Type B pancreatic cell (in vitro differentiated cells): ENCODE measurements at places on chromosomes 11 and 22. TPM values are rescaled to one million over a fixed set of nuclear protein-coding genes. Genes with fewer than 3 reads are reported as not detected.

DNA sequence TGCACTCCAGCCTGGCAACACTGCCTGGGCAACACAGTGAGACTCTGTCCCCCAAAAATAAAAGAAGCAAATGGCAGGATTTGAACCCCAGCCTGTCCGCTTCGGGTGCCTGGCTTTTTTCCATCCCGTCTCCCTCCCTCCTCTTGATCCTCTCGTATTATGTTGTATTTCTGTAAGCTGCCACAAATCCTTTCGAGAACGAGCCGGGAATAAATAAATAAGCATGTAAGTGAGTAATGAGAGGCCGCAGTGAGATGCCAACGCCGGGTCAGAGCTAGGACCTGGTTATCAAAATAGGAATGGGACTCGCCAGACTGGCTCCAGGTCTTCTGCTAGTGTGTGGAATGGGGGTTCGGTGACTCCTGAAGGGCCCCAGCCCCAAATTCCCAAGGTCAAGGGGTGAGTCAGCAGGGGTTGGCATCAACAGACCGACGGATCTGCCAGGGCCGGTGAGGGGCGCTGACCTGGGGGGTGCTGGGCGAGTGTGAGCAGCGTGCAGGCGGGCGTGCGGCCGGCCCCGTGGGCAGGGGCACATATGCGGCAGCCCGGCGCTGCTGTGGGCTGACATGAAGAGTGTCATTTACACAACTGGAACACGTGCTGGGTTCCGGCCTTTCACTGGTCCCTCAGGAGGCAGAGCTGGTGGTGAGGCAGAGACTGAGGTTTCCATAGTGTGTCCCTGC, 47.8 kb downstream of the FLRT1 start:
- no peak for DNase-seq

GRCh38 chr11:63821411-63821810, 8.2 kb downstream of the SPINDOC start:
- DNase-seq = no peak

DNA sequence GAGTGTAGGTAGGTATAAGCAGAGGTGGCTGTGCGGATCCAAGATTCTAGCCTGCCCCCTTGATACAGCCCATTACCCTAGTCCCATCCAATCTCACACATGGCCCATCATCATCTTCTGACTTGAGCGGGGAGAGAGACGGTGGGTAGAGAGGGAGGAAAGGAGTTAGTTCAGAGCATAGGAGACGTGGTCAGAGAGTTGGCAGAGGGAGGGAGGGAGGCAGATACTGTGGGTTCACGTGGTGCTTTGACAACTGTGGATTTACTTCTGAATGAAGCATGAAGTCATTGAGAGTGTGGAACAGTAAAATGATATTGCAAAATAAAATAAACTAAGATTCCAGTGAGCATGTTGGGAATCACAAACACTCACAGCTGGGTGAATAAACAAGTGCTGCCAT, 31.4 kb upstream of the VPREB1 start:
- DNase-seq = no peak

- DNase-seq = no peak
Observed at GRCh38 chr22:46362203-46362933, 26.9 kb downstream of the TRMU start.

DNA sequence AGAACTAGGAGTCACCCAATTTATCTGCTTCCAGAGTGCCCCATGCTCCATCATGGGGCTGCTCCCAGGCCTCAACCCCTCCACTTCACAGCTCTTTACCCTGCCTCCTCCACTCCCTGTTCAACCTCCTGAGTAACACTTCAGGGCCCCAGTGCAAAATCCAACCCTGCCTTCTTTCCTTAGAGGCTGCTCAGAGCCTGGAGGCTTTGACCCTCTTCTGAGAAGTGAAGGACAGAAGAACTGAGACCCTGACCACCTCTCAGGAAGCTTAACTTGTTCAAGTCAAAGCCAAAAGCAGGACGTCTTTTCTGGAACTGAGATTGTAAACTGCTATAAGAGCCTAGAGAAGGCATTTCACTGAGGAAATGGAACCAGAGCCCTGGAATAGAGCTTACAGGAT, 15.5 kb downstream of the EIF3F start:
- no peak for DNase-seq

Gene CTSD
- 318 and 557 TPM in 2 replicates for total RNA-seq

Gene SERHL2
- 2.8 and 3.9 TPM in 2 replicates for total RNA-seq
